ENCODE measurements at places on chromosomes 11 and 22.

DNA sequence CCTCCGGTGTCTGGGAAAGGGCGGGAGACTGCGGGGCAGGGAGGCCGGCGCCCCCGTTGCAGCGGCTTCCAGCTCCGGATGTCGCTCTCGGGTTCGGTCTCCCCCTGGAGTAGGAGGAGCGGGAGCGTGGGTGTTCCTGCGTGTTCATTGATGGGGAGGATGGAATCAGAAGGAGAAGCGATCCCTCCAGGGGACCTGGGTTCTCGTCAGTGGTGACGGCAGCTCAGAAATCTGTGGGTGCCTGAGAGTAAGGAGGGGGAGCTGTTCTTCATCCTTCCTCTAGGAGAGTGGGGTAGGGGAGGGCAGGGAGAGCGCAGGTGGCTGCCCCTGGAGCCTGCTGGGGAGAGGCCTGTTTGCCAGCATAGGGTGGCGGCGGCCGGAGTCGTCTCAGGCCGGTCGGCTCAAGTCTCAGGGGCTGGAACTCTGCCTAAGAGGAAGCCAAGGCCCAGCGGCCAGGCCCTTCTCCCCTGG, 1.1 kb downstream of the UBASH3B start:
- no peak for DNase-seq

GRCh38 chr11:105574974-105575373, 34.9 kb upstream of the GRIA4 start:
- DNase-seq = no peak

DNA sequence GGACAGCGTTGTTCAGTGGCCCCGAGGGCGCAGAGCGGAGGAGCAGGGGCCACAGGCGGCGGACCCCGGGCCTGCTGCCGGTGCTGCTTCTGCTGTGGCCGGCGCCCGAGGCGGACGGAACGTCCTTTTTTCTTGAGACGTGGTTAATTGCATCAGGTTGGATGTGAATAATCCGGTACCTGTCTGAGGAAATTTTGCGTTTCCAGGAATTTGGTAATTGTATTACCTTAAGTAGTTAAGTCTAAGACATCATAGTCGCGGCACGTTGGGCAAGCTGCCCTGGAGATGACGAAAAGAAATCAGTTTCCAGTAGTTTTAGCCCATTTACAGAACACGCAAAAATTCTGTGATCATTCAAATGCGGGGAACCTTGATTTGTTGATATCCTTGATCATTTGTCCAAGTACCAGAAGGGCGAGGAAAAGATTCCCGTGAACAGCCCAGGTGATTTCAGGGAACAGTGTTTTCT, 789 bp downstream of the SPECC1L start:
- no peak for DNase-seq

GRCh38 chr11:78499971-78500370, 74.7 kb downstream of the NARS2 start:
- DNase-seq = no peak

DNA sequence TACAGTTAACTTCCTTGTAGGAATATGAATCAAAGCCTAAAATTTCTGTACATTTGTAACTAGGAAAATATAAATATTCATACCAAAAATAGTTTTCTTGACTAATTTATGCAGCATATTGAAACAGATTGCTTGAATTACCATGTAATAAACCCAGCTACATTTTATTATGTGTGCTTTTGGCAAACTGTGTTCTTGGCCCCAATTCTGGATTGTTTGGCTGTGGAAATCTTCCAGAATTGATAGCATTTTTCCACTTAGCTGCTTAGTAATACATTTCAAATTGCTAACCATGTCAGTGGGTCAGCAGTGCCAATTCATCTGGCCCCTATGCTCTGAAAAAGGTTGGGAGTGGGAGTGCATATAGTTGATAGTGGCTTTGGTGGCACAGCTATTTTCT, 32.3 kb downstream of the PDHX start:
- no peak for DNase-seq

DNA sequence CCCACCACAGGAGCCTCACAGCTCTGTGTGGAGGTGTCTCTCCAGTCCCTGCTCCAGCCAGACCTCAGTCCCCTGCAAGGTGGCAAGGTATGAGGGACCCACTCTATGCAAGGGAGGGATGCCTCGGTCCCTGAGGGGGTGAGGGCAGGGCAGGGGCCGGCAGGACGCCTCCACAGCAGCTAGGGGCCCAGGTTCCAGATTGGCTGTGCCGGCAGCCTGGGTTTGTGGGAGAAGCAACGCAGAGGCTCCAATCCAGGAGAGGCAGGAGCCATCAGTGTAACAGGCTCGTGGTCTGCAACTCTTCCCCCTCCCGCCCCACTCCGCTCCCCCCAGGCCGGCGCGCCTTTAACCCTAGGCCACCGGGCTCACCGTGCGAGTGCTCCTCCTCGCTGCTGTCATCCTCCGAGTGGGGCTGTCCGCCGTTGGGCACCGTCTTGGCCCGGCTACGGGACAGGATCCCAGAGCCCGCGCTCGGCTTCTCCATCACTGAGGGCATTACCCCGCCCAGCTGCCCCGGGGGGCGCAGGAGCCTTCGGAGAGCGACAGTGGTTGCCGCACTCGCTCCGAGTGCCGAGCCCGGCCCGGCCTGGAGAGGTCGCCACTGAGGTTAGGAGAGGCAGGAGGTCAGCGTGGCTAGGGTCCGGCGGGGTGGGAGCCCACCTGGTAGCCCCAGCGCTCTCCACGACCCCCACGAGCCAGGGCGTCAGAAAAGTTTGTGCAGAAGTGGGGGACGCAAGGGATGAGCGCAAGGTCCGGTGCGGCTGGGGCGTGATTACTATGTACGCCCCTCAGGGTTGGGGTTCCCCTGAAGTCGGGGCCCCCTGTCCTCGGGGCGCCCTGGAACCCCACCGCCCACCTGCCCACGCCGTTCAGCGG, 765 bp downstream of the RCOR2 start:
- DNase-seq = no peak

DNA sequence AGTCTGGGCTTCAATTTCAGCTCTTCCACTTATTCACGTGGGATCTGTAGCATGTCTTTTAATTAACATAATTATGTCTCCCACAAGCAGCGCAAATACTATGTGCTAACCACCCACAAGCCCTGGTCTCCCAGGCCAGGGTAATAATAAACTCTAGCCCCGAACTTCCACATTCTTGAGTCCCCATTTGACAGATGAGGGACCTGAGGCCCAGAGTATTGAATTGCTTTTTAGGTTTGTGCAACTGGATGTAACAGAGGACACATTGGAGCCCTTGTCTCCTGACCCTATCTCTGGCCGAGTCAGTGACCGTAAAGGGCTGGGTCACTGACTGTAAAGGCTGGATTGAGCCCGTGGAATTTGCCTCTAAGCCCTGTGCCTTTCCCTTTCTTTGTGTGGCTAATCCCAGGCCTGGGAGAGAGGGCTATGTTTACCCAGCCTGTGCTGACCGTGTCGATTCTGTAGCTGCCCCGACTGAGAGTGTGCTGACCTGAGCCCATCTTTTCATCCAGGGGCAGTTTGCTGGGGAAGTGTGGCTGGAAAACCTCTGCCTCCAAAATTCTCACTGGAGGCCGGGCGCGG, 3.9 kb downstream of the CRYBB2 start:
- no peak for DNase-seq

GRCh38 chr11:58577555-58578135, 1.2 kb upstream of the ZFP91 start:
- peak; percentile 67 for DNase-seq

GRCh38 chr11:1259076-1259461, 36.2 kb downstream of the MUC5B start:
- DNase-seq = no peak

DNA sequence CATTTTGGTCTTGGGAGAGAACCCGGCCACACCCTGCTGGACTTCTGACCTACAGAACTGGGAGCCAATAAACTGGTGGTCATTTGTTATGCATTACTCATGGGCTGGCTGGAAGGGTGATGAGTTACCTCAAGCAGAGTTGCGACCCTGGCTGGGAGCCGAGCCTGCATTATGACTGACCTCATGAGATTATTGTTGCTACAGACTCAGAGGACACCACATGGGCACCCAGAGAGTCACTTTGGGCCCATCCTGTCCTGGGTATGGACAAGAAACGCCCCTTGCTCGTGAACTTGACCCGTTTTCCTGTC, 531.7 kb downstream of the TBC1D22A start:
- no peak for DNase-seq

DNA sequence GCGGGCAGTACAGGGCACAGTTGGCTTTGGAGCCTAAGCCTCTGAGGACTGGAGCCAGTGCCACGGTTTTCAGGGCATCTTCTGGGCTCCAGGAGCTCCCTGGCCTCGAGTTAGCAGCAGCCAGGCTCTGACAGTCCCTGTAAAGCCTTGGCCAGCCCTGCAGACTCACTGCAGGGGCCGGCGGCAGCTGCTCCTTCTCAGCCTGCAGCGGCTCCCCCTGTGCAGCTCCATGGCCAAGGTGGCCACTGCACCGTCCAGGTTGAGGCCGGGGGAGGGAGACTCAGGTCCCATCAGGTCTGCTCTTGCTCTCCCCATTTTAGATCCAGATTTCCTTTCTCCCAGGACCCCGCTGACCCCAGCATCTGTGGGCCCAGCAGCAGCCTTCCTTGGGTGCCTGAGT, 1461.1 kb downstream of the BRD1 start:
- DNase-seq = no peak

GRCh38 chr22:39097098-39098020, at the start of gene APOBEC3H:
Gene APOBEC3H (plus strand): TSS chr22:39097244. CDS start chr22:39100279, 3,035 bp downstream.
- no peak for DNase-seq

DNA sequence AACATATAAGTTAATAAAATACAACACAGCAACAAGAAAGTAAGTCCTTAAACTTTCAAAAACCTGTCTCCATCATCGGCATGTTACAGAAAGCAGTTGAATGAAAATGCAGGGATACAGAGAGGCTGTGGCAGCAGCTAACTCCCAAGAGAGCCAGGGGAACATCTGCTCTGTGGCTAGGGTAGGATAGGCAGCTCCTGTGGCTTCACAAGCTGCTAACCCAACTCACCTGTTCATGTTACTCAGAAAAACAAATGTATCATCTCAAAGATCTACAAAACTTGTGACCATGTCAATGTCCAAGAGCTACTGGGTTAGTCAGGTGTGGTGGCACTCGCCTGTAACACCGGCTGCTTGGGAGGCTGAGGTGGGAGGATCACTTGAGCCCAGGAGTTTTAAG, 15.2 kb upstream of the PLAAT3 start:
- DNase-seq = no peak

DNA sequence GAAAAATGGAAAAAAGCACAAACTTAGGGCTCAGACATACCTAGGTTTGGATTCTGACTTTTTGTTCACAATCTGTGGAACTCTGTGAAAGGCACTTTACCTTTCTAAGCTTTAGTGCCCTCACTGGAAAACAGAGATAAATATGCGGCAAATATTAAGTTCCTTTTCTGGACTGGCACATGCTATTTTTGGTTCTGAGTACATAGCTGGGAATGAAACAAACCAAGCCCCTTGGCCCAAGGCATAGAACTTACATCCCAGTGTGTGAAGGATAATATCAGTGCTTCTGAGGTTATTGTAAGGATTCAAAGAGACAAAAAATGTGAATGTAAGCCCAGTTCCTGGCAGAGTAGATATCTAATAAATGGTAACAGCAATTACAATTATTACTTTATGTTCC, 227.5 kb downstream of the ADAMTS15 start:
- DNase-seq = no peak

DNA sequence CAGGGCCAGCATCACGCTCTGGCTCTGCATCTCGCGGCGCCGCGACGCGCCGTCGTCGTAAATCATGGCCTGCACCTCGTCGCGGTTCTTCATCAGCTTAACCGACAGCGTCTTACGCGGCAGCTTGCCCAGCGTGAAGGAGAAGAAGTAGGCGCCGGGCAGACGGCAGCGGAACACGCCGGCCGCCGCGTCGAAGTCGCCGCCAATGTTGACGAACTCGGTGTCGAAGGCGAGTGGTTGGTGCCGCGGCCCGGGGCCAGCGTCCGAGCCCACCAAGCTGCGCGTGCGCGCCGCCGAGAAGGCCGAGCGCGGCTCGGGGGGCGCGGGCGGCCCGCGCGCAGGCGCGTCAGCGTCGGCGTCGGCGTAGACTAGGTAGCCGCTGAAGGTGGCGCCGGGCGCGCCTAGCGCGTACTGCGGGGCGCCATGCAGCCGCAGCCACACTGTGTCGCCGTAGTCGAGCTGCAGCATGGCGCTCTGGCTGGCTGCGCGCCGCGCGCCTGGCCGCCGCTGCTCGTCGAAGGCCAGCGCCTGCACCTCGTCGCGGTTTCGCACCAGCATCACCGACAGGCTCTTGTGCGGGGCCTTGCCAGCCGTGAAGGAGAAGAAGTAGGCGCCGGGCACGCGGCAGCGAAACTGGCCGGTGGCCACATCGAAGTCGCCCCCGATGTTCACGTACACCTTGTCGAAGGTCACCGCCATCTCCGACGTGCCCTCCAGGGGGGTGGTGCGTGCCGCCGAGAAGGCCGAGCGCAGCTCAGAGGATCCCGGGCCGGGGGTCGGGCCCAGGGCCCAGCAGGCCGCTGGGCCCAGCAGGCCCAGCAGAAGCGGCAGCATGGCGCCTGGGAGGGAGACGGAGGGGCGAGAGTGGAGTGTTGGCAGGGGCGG, 3.7 kb downstream of the FAM180B start:
- DNase-seq = no peak

GRCh38 chr22:49400136-49400940, 427.3 kb downstream of the BRD1 start:
- DNase-seq = no peak

GRCh38 chr11:47109727-47110246, 66.9 kb downstream of the ARFGAP2 start:
- no peak for DNase-seq

- DNase-seq = no peak
Observed at GRCh38 chr11:25396847-25397246, 900.0 kb downstream of the LUZP2 start.

- no peak for DNase-seq
Observed at GRCh38 chr22:19719050-19719482, 4.3 kb upstream of the GP1BB start.

DNA sequence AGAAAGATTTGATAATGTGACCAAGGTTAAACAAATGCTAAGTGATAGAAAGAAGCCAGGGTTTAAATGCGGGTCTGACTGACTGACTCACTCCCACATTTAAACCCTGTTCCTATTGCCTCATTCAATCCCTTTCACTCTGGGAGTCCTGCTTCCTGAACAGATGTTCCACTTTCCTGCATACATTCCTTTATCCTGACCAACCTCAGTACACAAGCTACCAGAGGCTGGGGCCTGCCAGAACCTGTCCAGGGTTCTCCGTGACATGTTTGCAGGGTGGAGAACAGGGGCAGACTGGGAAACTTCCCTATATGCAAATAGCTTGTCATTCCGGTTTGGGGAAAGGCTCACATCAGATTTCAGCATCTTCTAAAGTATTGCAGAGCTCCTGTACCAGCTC, 3.0 kb upstream of the ANKK1 start:
- DNase-seq = no peak

DNA sequence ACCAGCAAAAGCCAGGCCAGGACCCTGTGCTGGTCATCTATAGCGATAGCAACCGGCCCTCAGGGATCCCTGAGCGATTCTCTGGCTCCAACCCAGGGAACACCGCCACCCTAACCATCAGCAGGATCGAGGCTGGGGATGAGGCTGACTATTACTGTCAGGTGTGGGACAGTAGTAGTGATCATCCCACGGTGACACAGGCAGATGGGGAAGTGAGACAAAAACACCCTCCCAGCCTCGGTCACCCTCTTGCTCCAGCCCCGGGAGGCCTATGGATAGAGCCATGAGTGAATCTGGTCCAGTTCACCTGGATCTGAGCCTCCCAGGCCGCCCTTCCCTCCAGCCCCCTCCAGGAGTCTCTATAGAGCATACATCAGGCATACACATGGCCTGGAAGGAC, 115.2 kb upstream of the IGLL5 start:
- no peak for DNase-seq

- DNase-seq = no peak
Observed at GRCh38 chr11:6249770-6250555, 9.7 kb upstream of the CCKBR start.

GRCh38 chr22:24095826-24096757, 85.0 kb downstream of the CABIN1 start:
- DNase-seq = no peak

GRCh38 chr22:48188231-48188721, 1425.8 kb downstream of the TBC1D22A start:
- no peak for DNase-seq
